ENCODE measurements at places on chromosomes 6 and 20.
A peak's percentile ranks its signal among the peaks of the same experiment; 100 is the strongest.

- peak; percentile 24 for DNase-seq
These were observed 369 bp downstream of the SLC4A11 start for GRCh38 chr20:3238616-3239025.

GRCh38 chr20:8187740-8188139 is 55.7 kb downstream of the PLCB1 start:
- no peak for DNase-seq

- no peak for DNase-seq
These were observed 69.8 kb upstream of the TINAG start for GRCh38 chr6:54238396-54238795.

GRCh38 chr20:32315891-32316290 is 38.4 kb downstream of the KIF3B start:
- DNase-seq: no peak

- no peak for DNase-seq
These were observed 305.8 kb downstream of the CDH26 start for GRCh38 chr20:60263725-60264709.

DNA sequence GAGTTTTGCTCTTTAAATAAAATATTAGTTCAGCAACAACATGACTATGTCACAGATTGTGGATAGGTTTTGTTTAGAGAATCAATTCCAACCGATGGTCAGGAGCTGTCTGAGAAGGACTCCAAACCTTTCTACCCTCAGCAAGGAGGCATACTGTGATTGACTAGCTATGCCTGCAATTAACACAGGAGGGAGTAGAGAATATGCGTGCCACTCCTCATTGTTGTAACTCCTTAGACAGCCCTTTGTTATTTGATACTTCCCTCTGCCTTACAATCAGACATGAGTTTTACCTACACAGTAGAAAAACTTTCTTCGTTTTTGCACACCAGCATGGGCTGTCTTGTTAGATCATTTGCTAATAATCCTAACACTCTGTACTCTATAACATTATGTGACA is 796.5 kb downstream of the PRIM2 start:
- DNase-seq: no peak

- no peak for DNase-seq
These were observed 56.3 kb upstream of the CD93 start for GRCh38 chr20:23142162-23143050.

GRCh38 chr6:159254186-159254585 is 85.0 kb downstream of the FNDC1 start:
- DNase-seq: no peak

GRCh38 chr20:17768271-17768670 is 68.5 kb downstream of the BANF2 start:
- no peak for DNase-seq

GRCh38 chr6:43829470-43829869 is 59.5 kb downstream of the VEGFA start:
- DNase-seq: no peak

DNA sequence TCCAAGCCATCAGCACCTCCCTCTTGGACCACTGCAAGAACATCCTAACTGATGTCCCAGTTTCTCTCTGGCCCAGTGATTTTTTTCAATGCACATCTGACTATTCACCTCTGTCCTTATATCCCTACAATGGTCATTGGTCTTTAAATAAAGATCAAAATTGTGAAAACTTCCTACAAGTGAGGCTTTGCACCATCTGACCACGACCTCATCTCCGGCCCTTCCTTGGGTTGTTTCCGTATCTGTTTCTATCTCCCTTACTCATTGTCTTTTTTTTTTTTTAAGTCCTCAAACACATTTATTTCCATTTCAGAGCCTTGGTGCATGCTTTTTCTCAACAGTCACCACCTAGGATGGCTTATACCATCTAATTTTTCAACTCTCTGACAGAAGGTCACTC is 88.1 kb downstream of the IPCEF1 start:
- DNase-seq: no peak

- DNase-seq: no peak
These were observed 31.9 kb downstream of the C6orf89 start for GRCh38 chr6:36917541-36918193.

DNA sequence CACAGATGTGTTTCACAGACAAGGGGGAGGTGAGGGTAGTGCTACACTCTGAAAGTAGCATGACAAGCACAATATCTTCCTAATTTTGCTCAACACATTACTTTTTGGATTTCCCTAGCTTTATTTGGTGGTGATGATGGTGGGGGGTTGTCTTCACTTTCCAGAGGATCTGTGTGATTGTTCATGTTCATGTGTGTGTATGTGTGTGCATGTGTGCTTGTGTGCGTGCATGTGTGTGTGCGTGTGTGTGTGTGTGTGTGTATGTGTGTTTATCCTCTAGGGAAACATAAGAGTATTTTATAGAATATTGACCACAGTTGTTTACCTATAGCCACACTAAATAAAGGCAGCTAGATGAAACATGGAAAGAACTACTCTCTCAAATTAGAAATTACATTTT is 183.8 kb upstream of the EYA4 start:
- DNase-seq: no peak

GRCh38 chr6:161169696-161170095 is 104.2 kb downstream of the AGPAT4 start:
- no peak for DNase-seq

GRCh38 chr20:19375395-19375794 is 163.0 kb downstream of the SLC24A3 start:
- no peak for DNase-seq

- no peak for DNase-seq
These were observed 37.5 kb upstream of the SLCO4A1 start for GRCh38 chr20:62604796-62605195.

DNA sequence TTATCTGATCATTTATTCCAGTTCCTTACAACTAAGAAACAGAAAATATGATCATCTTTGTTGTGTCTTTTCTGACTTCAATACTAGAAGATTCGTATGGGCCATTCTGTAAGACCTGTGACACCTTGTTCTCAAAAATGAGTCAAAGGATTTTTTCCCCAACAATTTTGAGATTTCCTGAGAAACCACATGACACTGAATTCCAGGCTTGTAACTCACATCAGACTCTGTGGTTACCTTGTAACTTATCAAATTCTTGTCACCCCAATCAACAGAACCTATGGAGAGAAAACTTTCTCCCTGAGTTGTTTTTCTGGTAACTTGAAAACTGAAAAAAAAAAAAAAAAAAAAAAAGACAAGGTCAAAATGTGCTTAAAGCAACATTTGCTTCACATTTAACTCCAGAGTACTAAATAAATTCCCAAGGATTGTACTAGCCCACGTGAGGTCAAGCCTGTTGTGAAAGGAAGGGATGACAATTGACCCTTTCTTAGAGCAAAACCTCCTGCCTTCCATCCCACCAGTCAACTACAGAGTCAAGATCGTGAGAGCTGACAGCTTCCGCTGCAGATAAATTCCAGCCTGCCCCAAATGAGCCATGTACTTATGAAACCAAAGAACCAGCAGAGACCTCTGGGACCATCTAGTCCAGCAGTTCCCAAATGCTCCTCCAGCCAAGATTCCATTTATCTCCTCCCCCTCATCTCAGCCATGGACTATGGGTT is 140.3 kb downstream of the TBX18 start:
- no peak for DNase-seq

DNA sequence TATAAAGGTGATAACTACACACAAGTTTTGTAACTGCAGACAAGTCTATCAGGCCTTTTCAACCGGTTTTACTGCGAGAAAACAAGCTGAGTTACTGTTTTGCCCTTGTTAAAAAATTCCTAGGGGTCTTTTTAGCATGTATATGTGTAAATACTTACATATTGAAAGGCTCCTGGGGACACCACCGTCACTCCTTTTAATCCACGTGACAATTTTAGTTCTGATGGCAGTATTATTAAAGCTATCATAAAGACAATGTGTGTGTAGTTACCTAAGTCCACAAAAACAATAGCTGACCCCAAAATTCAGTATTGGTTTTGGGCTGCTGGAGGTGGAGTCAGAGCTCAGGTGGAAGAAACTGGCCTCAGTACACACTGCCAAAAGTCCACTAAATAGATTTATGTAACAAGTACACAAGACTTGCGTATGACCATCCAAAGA is 41.3 kb upstream of the HFE start:
- DNase-seq: no peak

- DNase-seq: no peak
These were observed 32.4 kb upstream of the TPBG start for GRCh38 chr6:82331031-82331773.

- no peak for DNase-seq
These were observed 163.9 kb upstream of the CITED2 start for GRCh38 chr6:139538366-139538765.

GRCh38 chr6:24574809-24575208 is 71.2 kb downstream of the KIAA0319 start:
- no peak for DNase-seq

- DNase-seq: no peak
These were observed 47.4 kb upstream of the DDR1 start for GRCh38 chr6:30836957-30837356.

GRCh38 chr20:41306061-41306727 is 11.3 kb downstream of the ZHX3 start:
- no peak for DNase-seq

GRCh38 chr20:364905-365794 is 15.4 kb upstream of the TRIB3 start:
- DNase-seq: no peak

DNA sequence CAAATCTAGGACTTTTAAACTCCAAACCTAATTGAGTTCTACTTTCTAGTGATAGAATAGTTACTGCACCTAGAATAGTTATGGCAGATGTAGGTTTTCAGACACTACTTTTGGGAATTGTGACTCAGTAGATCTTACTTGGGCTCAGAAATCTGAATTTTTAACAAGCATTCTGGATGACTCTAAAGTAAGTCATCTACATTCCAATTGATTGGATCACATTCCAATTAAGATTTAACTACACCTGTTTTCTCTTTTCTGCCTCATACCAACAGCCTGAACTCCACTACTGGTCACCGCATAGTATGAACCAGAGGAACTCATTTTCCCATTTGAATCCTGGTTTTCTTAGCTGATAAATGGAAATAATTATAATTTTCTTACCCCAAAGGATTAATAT is 49.5 kb upstream of the TFAP2D start:
- DNase-seq: no peak

GRCh38 chr20:54512694-54513093 is 37.3 kb downstream of the DOK5 start:
- DNase-seq: no peak

GRCh38 chr6:169253337-169254238 is at the start of gene THBS2:
THBS2 (minus strand) TSS chr6:169253846; CDS start chr6:169250784, 3,062 bp downstream.
- DNase-seq: no peak

DNA sequence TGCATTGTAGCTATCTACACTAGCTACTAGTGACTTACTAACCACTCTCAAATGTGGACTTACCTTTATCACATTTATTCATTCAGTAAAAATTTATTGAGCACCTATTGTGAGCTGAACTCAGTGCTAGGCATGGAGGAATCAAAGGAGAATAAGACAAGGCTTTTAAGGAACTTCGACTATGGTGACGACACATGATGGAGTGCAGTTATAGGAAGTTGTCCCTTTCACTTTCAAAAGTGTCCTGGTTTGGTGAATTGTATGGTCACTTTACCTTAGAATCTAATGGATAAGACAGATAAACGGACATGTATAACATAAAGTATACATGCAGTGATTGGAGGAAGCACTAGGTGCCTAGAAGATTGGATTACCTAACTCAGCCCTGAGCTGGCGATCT is 4.3 kb downstream of the AKAP7 start:
- DNase-seq: no peak

GRCh38 chr6:28580475-28580874 is 54.8 kb downstream of the GPX5 start:
- no peak for DNase-seq

- DNase-seq: no peak
These were observed 142.2 kb downstream of the MBOAT1 start for GRCh38 chr6:20070047-20070446.

- no peak for DNase-seq
These were observed 9.2 kb downstream of the ZHX3 start for GRCh38 chr20:41308290-41308711.

DNA sequence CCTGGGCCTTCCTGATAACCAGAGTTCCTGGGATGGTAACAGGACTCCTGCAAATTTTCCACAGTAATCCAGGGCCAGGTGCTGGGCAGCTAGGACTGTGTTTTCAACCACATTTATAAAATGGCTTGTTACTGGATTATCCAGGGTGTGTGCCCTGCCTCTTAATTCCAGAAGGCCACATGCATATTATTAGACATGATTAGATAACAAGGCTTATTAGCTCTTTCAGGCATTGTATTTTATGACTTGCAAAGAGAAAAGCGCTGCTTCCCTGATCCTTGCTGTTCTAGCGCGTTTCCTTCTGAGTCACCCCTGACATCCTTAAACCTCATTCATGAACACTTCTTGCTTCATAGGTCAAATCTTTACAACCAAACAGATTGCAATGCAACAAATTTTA is 208.6 kb downstream of the UST start:
- no peak for DNase-seq

- no peak for DNase-seq
These were observed 384.1 kb downstream of the LAMA2 start for GRCh38 chr6:129267028-129267427.

DNA sequence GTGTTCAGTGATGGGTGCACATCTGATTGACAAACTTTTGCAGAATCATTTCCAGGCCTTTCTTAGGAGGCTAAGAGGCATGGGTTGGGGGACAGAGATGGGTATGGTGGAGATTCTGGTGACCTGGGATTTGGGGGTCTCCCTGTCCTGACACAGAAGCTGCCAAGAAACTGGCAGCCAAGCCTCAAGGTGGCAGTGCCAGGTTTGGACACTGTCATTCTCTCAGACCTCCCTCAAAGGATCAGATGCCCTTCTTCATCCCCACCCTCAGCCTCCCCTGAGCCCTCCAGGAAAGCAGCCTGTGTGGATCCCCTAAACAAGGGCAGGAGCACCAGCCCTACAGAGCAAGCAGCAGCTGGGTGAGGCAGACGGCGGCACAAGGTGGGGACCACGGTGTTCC is 18.1 kb upstream of the MAS1L start:
- no peak for DNase-seq

GRCh38 chr20:44423480-44423879 is 52.2 kb upstream of the TTPAL start:
- no peak for DNase-seq

DNA sequence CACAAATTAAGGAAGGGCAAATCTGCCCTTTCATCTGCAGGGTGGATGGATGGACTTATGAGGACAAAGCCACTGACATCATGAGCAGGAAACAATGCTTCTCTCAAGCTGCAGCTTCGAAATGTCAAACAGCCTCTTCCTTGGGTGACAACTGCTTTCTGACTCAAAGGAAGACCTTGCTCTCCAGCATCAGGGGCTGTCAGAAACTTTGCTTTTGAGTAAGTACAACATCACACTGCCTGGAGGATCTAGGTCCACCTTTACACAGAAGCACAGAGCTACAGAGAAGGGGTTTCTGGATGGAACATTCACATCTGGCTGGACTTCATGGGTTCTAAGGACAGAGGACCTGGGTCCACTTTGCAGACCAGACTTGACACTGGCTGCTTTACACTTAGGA is 5.9 kb downstream of the CST1 start:
- DNase-seq: no peak

Data from stimulated activated naive CD4-positive, alpha-beta T cell treated with Interleukin-2 at 50 U/mL for 16 hours (primary cell).